ENCODE measurements at places on chromosomes 16 and 17.

- peak overlapping the region; percentile 65 for H3K4me3 ChIP-seq
- H3K4me1 ChIP-seq = peaks cover 45% of the 10 kb centered on the region
- no peak for DNase-seq
- H3K27me3 ChIP-seq = no peaks in the 10 kb centered on the region
- H3K27ac ChIP-seq = peak overlapping the region; percentile 76
Measured at GRCh38 chr16:89334988-89335802, 117.7 kb downstream of the ZNF778 start.

GRCh38 chr17:20071824-20072691, 62.9 kb downstream of the SPECC1 start:
- no peaks in the 10 kb centered on the region for H3K36me3 ChIP-seq
- H3K4me1 ChIP-seq = peaks cover 19% of the 10 kb centered on the region
- H3K27ac ChIP-seq = no peak overlapping the region
- H3K4me3 ChIP-seq = no peak overlapping the region
- no peak for DNase-seq

GRCh38 chr17:13182450-13182849, 164.6 kb upstream of the ELAC2 start:
- no peak for DNase-seq
- peaks cover 4% of the 10 kb centered on the region for H3K27me3 ChIP-seq
- no peaks in the 10 kb centered on the region for H3K4me1 ChIP-seq
- no peaks in the 10 kb centered on the region for H3K36me3 ChIP-seq
- no peak overlapping the region for H3K4me3 ChIP-seq

GRCh38 chr17:78648293-78648692, 71.1 kb upstream of the DNAH17 start:
- H3K4me1 ChIP-seq = peaks cover 11% of the 10 kb centered on the region
- H3K27ac ChIP-seq = peak overlapping the region; percentile 96

- H3K27ac ChIP-seq = no peak overlapping the region
- no peaks in the 10 kb centered on the region for H3K4me1 ChIP-seq
- H3K36me3 ChIP-seq = no peaks in the 10 kb centered on the region
- H3K27me3 ChIP-seq = peaks cover 4% of the 10 kb centered on the region
Measured at GRCh38 chr17:12958786-12959185, 59.0 kb downstream of the ELAC2 start.

- H3K27ac ChIP-seq = no peak overlapping the region
- H3K27me3 ChIP-seq = no peaks in the 10 kb centered on the region
- DNase-seq = no peak
- H3K36me3 ChIP-seq = no peaks in the 10 kb centered on the region
- H3K4me3 ChIP-seq = no peak overlapping the region
Measured at GRCh38 chr17:3033248-3033640, 30.2 kb downstream of the OR1D5 start.

DNA sequence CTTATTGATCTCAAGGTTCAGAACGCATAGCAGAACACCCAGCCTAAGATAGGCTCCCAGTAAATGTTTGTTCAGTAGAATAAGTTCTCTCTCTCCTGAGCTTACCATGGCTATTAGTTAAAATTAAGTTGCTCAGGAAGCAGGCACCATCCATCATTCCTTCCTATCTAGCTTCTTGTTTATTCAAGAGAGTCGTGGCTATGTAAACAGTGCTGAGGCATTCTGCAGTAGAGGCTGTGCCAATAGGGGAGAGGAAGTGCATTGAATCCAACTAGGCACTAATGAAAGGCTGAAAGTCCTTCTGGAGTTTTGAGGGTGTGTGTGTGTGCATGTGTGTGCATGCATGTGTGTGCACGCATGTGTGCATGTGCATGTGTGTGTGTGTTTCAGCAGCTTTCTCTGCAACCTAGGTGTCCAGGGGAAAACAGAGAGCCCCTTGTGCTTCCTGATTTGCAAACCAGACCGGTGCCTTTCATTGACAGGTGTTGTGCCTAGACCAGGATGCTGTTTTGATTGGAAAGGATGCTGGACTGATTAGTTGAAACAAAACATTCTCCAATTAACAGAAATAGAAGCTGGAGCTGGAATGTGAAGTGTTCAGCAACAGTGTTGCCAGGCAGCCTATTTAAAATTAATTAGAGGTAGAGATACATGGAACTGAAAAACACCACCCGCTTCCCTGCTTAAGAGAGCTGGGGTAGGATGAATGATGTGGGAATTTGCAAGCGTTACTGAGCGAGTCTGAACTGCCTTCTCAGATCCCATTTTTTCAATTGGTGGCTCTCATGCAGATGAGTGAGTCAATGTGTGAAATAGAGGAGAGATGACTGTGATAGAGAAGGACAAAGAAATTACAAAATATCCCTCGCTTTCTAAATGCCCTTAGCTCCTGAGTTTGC, 103.3 kb upstream of the CLEC3A start:
- no peak overlapping the region for H3K4me3 ChIP-seq
- H3K27me3 ChIP-seq = peaks cover 46% of the 10 kb centered on the region
- H3K4me1 ChIP-seq = no peaks in the 10 kb centered on the region
- DNase-seq = no peak
